CD4-positive, alpha-beta T cell treated with Interleukin-17A for 4 hours (primary cell): ENCODE measurements at places on chromosomes 13 and 19.

- peak; percentile 97 for DNase-seq
Measured at GRCh38 chr19:49580264-49581006, at the start of gene NOSIP. NOSIP (minus strand) TSS chr19:49580556; CDS start chr19:49560691, 19,865 bp downstream.

- DNase-seq = no peak
Measured at GRCh38 chr19:17647071-17648020, 40.8 kb downstream of the UNC13A start.

- peak; percentile 7 for DNase-seq
Measured at GRCh38 chr13:101706651-101707050, 254.2 kb downstream of the ITGBL1 start.

DNA sequence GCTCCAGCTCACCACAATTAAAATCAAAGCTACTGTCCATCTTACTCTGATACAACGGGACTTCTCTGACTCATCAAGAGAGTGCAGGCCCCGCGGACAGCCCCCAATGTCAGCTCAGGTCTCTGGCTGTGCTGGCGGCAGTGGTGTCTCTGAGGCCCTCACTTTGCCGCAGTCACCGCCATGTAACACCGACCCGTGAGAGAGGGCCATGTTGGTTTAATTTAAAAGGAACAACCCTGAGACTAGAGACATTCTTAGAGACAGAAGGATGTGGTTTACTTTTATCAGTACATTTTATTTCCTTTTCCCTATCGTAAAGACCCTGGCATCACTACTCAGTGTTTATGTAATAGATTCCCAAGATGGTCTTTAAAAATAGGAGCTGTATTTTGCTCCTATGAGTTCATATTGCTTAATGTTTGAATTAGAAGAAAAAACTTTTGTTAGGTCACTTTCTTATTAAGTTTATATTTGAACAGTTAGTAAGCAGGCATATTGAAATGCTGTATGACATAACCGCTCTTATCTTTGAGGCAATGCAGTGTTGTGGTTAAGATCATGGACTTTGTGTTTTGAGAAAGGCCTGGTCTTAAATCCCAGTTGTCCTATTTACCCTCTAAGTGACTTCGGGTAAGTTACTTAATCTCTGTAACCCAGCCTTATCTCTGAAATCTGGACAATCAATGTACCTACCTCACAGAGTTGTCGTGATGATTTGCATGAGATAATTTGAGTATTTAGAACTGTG is 23.4 kb downstream of the DGKH start:
- DNase-seq = no peak

GRCh38 chr13:36212789-36213188 is 1.6 kb downstream of the SOHLH2 start:
- DNase-seq = no peak

DNA sequence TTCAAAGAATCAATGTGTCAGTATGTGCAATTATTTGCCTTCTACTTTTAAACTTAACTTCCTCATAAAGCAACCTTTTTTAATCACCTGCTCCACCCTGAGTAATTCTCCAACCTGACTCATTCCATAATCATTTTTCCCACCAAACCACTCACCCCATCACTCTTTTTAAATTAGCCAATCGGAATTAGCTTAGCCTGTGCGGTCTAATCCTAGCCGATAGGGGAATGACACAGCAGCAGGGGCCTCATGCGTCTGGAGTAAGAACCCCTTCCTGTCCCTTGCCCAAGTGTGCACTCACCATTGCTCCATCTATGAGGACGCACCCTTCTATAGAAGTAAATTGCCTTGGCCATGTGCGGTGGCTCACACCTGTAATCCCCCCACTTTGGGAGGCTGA is 27.4 kb upstream of the ZNF83 start:
- no peak for DNase-seq

DNA sequence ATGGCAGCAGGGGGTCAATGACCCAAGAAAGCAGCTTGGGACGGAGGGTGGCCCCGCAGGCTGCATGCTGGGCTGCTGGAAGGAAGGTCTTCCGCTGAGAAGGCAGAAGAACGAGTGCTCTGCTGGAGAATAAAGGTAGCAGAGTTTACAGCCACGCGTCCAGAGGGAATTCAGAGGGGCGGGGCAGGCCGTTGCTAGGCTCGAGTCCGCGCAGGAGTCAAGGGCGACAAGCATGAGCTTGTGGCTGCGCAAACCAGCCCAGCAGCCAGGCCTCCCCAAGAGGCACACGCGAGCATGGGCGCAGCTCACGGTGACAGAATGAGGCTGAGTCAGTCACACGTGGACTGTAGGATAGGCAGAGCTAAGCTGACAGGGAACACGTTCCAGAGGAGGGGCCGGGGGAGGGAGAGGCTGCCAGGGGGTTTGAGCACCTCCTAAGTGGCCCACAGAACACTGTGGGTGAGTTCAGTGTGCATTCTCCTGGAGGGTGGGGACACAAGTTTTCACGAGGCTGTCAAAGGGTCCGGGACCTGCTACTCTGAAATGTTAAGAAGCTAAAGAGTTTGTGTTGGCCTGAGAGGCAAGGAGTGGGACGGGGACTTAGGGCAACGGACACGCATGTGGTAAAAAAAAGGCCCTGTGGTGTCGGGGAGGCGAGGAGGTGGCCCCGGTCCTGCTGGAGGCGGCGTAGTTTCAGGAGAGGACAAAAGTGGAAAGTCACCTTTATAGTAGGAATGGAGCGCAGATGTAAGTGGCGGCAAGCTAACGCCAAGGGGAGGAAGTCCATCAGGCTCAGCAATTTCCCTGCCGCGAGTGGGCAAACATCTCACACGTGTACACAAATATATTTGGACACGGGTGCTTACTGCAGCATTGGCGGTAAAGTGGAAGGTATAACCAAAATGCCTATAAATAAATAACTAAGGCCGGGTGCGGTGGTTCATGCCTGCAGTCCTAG is 17.7 kb downstream of the RFX2 start:
- no peak for DNase-seq

- DNase-seq = no peak
Measured at GRCh38 chr19:34284505-34284904, 30.2 kb downstream of the GARRE1 start.

GRCh38 chr19:54208784-54209057 is 8.1 kb downstream of the RPS9 start:
- DNase-seq = no peak

- no peak for DNase-seq
Measured at GRCh38 chr19:55579766-55580621, 654 bp downstream of the ZNF579 start.

DNA sequence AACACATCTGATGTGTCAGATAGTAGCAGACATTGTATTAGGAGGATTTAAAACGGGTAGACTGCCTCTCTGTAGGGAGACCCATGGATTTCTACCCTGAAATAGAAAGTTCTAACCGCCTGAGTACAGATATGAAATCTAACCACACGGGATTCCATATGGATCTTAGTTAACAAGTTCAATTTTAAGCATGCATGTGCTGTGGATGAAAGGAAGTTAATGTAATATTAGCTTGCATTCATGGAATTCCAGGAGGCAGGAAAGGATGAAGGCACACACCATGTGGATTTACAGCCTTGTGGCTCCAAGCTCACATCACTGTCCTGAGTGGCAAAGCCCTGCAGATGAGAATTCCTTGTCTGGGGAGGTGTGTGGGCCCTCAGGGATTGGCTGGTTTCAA is 120.6 kb upstream of the IRS2 start:
- no peak for DNase-seq

DNA sequence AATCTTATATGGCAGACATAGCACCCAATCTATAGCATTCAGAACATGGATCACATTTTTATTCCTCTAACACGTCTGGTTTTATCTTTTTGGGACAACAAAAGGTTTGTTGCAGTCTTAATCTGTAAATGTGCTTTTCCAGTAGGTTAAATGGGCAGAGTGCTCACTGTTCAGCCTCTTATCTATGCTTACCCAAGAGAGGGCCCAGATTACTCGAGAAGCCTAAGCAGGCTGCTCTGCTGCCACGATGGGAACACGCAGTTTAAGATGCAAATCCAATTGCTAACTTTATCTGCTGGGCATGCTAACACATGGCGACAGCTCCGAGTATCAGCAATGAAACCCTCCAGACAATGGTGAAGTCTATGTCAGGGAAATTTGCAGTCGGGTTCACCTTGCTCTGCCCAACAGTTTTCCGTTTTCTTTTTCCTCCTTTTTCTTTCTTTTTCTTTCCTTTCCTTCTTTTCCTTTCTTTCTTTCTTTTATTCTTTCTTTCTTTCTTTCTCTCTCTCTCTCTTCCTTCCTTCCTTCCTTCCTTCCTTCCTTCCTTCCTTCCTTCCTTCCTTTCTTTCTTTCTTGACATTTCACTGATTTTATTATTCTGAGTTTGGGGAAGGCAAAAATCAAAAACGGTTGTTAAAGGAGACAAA is 115.3 kb downstream of the RBM26 start:
- no peak for DNase-seq

GRCh38 chr19:31448221-31448657 is 99.0 kb upstream of the TSHZ3 start:
- no peak for DNase-seq

- no peak for DNase-seq
Measured at GRCh38 chr13:40488869-40489391, 177.5 kb downstream of the FOXO1 start.

DNA sequence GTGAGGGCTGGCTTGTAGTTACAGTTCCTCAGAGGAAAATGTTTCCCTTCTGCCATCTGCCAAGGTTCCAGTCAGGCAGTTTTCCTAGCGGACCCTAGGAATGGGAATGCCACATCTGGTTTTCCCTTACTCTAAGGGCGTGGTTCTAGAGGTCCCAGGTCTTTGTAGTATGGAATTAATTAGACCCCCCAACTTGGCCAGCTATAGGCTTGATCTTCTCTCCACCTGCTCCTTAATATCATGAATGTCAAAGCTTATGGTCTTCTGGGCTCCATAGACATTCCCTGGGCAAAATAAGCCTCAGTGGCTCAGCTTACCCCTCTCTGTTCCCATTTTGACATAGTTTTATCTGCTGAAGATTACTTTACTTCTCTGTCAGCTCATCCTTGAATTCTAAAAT is 70.0 kb downstream of the ZNF568 start:
- no peak for DNase-seq

- no peak for DNase-seq
Measured at GRCh38 chr13:37113534-37113933, 8.1 kb upstream of the CSNK1A1L start.

GRCh38 chr13:40626561-40626960 is 39.9 kb downstream of the FOXO1 start:
- DNase-seq = no peak
